ENCODE measurements at places on chromosomes 5 and 9. TPM values are rescaled to one million over a fixed set of nuclear protein-coding genes. Genes with fewer than 3 reads are reported as not detected.

CNTFR gene
- 9.9 TPM for total RNA-seq

CDH6 gene
- total RNA-seq = 1.6 TPM

TMEM215 gene
- not detected for total RNA-seq

SEMA4D gene
- total RNA-seq = 0.23 TPM

ACOT12 gene
- not detected for total RNA-seq

BARHL1 gene
- total RNA-seq = not detected

Measured in pericardium fibroblast (primary cell).